Adipocyte (in vitro differentiated cells): ENCODE measurements at places on chromosomes 1 and 21.
A peak's percentile ranks its signal among the peaks of the same experiment; 100 is the strongest.

DNA sequence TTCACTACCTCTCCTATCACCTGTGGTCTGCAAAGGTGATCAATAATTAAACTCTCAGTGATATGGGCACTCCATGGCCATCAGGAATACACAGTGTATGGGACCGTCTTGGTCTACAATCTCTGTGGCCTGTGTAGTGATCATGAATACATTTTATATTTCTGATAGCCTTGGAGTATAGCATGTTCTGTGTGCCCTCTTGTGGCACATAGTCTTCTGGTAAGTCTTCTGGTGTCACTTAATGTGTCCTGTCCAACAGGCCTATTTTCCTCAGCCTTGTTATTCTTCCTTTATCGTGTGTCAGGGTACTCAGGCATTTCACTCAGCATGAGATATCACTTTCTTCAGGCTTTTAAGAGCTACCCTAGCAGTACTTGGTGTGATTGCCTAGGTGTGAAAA is 393.6 kb downstream of the AGBL4 start:
- no peak for DNase-seq

DNA sequence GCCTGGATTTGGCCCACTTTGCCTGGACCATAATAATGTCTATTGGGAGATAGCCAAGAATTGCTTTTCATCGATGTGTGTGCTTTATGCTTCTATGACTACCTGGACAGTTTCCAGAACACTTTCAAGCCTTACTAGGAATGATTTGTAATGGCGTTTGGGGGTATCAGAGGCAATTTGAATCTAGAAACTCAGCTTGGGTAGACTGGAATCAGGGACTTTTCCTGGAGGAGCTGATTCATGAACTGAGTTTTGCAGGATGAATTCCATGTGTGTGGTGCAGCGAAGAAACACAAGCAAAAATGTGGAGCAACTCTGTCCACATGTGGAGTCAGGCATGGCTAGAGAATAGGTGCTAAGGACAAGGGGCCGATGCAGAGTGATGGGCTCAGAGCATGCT is 11.9 kb upstream of the TMEM61 start:
- no peak for DNase-seq

DNA sequence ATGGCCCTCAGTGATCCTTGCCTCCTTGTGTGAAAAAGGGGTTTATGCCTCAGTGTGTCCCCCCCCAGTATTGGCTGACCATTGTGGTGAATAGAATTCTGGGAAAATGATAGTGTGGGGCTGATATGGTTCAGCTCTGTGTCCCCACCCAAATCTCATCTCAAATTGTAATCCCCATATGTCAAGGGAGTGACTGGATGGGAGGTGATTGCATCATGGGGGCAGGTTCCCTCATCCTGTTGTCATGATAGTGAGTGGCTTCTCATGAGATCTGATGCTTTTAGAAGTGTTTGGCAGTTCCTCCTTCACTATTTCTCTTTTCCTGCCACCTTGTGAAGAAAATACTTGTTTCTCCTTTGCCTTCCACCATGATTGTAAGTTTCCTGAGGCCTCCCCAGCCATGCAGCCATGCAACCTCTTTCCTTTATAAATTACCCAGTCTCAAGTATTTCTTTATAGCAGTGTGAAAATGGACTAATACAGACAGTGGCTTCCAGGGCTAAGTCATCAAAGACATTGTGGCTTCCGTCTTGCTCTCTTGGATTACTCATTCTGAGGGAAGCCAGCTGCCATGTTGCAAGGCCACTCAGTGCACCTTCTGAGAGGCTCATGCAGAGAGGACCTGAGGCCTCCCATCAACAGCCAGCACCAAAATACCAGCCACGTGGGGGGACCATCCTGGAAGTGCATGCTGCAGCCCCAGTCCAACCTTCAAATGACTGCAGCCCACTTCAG is 40.6 kb upstream of the SOD1 start:
- DNase-seq = no peak

GRCh38 chr1:226479474-226479873 is 69.1 kb upstream of the STUM start:
- DNase-seq = no peak

DNA sequence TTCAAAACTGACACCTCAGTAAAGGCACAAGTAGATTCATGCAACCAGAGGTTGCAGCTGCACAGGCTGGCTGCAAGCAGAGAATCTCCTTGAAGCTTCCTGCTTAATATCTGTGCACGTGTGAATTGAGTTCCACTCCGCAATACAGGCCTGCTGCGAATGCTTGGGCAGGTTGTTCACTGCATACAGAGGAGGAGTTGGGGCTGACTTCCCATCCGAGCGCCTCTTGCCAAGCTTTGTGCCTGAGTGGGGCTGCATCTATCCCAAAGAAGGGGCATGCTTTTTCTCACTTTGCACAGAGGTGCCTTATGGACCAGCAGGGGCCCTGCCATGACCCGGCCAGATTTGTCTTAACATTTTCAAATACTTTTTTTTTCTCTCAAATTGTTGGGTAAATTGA is 17.9 kb upstream of the PADI1 start:
- DNase-seq = no peak

DNA sequence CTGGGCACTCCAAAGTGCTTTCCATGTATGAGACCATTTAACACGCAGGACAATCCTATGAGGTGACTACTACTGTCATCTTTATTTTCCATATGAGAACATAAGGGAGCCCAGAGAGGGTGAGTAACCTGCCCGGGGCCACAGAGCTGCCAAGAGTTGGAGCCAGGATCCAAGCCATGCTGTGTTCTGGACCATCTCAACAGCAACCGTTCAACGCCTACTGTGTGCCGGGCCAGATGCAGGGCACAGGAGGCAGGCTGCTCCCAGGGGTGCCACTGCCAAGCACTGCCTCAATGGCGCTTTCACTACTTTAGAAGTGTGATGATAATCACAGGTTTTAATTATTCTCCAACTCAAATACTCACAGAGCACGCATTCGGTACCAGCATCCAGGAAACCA is 3.8 kb downstream of the ALDH4A1 start:
- no peak for DNase-seq

GRCh38 chr1:56024155-56024554 is 555.2 kb downstream of the PLPP3 start:
- DNase-seq = no peak

DNA sequence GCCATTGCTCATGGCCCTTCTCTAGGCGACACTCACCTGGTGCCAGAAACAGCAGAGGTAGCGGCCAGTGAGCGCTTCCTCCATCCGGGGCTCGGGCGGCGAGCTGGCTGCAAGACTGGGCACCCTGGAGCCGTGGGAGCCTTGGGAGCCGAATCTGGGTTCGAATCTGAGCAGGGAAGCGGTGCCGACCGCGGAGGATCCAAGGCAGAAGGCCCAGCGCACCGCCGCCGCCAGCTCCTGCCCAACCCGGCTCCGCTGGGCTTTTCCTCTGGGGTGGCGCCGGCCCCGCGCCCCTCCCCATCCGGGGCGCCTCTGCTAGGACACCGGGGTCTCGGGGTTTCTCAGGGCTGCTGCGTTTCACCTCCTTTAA is 1.7 kb upstream of the PRDM16 start:
- no peak for DNase-seq

GRCh38 chr1:54596756-54597155 is 26.6 kb downstream of the FAM151A start:
- peak; percentile 54 for DNase-seq

DNA sequence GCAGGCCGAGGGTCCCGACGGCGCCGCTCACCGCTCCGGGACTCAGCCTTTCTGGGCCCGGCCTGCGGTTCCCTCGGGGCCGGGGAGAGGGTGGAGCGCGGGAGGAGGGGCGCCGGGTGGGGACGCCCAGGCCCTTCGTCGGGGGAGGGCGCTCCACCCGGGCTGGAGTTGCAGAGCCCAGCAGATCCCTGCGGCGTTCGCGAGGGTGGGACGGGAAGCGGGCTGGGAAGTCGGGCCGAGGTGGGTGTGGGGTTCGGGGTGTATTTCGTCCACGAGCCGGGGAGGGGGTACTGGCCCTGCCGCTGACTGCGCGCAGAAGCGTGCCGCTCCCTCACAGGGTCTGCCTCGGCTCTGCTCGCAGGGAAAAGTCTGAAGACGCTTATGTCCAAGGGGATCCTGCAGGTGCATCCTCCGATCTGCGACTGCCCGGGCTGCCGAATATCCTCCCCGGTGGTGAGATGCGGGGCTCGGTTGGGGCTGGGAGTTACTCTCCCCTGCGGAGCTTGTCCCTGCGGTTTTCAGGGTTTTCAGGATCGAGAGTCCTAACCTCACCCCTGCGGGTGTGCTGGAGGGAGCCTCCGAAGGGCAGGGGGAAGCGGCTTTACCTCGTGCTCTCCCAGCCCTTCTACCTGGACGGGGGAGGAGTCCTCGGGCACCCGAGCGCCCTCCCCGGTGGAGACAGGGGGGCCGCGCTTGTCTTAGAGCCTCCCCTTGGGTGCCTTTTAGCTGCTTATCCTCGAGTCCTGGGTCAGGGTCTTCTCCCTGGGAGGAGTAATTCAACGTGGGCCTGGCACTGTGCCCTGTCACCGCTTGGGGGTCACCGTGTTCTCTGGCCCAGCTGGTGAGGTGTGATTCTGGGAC is 2.1 kb downstream of the SAMD11 start:
- peak; percentile 80 for DNase-seq

DNA sequence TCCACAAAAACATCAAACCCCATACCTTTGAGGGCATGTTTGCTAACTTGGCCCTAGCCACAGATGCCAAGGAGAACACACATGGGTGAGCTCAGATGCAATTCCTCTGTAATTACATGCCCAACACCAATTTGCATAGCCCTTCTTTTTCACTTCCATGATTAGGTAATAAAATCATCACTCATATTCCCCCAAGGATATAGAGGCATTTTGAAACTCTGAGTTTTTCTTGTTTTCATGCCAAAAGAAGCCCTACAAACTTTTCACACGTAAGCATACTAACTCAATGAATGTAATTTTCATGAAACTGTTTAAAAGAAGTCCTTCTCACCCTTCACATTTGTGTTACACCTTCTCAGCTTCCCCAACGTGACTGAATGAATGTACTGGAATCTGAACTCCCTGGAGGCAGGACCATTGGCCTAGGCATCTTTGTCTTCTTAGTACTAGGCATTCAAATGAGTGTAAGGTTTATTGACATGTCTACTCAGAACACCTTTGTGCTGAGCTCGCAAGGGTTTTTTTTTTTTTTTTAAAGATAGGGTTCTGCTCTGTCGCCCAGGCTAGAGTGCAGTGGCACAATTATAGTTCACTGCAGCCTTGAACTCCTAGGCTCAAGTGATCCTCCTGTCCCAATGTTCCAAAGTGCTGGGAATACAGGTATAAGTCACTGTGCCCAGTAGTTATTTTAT is 31.0 kb downstream of the FBXO42 start:
- DNase-seq = peak; percentile 30

DNA sequence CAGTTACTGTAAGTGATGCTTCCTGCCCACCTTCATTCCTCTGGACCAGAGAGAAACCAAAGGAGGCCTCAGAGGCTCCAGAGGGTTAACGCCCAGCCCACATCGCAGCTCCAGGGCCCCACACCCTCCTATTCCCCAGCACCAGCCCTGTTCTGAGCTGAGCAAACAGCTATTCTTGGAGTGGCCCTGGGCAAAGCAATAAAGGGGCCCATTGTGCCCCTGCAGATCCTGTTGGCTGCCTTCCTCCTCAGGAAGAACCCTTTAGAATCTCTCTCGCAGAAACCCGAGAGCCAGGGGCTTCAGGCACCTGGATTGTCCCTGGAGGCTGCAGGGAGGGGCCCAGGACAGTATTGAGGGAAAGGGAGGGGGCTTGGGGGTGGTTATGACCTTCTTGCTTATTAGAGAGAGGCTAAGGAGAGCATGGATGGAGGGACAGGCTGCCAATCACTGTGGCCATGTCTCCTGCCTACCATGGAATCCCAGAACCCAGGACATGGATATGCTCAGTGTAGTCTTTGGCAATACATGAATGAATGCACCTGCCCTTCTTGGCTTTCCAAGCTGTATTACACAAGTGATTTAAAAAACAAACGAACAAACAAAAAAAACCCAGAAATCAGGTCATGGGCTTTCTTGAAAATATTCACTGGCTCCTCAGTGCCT is 9.2 kb downstream of the PADI2 start:
- no peak for DNase-seq

GRCh38 chr1:3221112-3222041 is 152.4 kb downstream of the PRDM16 start:
- no peak for DNase-seq

DNA sequence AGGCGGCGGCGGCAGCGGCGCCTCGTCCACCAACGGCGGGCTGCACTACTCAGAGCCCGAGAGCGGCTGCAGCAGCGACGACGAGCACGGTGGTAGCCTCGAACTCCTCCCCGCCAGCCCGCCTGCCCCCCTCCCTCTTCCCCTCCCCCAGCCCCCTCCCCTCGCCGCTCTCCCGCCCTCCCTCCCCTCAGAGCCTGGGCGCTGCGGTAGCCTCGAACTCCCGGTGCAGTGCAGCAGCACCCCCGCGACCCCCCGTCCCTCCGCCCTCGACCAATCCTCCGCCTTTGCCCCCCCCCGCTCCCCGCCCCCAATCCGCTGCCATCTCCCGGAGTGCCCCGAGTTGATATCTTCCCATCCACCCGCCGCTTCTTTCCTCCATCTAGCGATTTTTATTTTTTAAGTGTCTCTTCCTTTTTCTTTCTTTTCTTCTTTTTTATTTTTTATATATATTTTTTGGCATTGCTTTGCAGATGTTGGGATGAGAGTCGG is 516 bp downstream of the RCOR3 start:
- DNase-seq = no peak

GRCh38 chr1:82421782-82422181 is 621.0 kb downstream of the ADGRL2 start:
- no peak for DNase-seq

- peak; percentile 79 for DNase-seq
Measured at GRCh38 chr1:89454845-89455521, 69.6 kb upstream of the LRRC8B start.

DNA sequence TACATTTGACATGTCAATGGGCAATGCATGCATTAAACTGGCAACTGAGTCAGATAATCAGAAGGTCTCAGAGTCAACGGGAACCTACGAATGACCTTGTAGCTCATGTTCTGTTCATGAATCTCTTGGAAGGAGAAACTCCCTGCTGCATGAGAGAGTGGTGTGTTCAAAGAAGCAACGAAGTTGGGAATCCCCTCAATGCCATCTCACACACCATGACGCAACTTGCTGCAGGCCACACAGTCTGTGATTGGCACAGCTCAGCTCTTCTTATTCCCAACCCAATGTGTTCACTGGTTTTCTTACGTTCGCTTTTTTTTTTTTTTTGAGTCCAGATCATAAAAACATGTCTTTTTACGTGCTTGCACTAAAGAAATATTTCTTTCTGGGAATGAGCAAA is 53.5 kb upstream of the PRDM2 start:
- DNase-seq = no peak

GRCh38 chr1:42737257-42737656 is 2.8 kb downstream of the CLDN19 start:
- DNase-seq = no peak

GRCh38 chr1:1921901-1922701 is 3.0 kb upstream of the TMEM52 start:
- DNase-seq = no peak

DNA sequence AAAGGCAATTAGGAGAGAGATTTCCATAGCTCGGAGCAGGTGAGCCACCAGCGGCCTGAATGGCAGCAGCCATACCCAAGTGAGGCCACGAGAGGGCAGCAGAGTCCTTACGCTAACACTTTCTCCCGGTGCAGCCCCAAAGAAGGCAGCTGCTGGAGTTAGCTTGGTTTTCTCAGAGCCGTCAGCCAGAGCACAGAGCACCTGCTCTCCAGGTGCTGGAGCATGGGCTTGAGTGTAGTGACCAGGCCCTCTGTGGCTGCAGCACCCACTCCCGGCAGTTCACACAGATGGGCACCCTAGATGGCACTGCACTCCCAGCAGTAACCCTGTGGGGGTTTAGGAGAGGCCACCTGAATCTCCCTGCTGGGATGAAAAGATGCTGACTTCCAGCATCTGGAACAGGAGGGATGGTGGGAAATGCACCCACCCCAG is 45.8 kb downstream of the TMCC2 start:
- DNase-seq = peak; percentile 90
